ENCODE measurements at places on chromosomes 11 and 22.
A peak's percentile ranks its signal among the peaks of the same experiment; 100 is the strongest.

GRCh38 chr11:460331-461199 is 10.5 kb downstream of the PTDSS2 start:
- no peak for ATAC-seq

DNA sequence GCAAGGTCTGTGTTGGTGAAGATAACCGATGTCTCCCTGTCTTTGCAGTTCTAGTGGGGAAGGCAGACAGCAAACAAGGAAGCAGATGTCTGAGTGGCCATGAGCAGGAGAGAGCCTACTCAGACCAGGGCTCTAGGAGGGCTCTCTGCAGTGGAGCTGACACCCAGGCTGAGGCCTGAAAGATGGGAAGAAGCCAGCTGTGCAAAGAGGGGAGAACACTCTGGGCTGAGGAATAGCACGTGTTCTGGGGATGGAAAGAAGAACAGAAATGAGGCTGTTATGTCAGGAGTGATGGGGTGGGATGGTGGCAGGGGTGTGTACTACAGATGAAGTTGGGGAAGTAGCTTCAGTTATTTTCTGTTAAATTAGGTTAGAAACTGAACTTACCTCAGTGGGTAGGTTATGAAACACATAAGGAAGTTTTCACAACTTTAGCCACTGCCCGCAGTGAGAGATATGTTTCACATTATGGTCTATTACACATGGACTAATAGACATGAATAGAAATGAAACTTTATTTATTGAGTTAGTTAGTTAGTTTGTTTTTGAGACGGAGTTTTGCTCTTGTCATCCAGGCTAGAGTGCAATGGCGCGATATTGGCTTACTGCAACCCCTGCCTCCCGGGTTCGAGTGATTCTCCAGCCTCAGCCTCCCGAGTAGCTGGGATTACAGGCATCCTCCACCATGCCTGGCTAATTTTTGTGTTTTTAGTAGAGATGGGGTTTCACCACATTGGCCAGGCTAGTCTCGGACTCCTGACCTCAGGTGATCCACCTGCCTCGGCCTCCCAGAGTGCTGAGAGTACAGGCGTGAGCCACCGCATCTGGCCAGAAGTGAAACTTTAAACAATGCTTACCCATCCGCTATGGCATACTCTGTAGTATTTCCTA is 7.8 kb downstream of the DCPS start:
- no peak for ATAC-seq

GRCh38 chr22:44001521-44001920 is 22.6 kb upstream of the PARVB start:
- no peak for ATAC-seq

DNA sequence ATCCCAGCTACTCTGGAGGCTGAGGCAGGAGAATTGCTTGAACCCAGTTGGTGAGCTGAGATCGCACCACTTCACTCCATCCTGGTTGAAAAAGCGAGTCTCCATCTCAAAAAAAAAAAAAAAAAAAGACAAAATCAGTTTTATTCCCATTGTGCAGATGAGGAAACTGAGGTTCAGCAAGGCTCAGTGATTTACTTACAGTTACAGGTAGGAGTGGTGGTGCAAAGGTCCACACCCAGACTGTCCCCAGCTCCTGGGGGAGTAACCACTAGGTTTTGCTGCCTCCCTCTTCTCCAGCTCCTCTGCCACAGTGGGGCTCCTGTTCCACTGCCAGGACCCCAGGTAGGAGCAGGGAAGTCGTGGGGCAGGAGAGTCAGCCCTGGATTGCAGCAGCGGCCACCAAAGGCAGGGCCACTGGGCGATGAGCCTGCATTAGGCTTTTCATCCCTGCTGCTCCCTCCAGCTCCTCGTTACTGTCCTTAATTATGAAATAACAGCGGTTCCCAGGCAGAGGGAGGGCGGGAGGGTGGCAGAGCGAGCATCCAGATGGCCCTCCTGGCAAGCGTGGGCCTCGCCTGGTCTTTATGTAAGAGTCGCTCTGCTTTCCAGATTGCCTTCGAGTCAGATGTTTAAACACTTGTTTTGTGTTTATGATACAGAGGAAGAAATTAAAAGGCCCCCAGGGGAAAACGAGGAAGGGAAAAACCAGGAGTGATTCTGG is 15.5 kb upstream of the RASD2 start:
- ATAC-seq, result peak; percentile 74

- no peak for ATAC-seq
These were observed 14.5 kb upstream of the TPP1 start for GRCh38 chr11:6633422-6634408.

- no peak for ATAC-seq
These were observed 1.3 kb upstream of the PARVG start for GRCh38 chr22:44179196-44179988.

DNA sequence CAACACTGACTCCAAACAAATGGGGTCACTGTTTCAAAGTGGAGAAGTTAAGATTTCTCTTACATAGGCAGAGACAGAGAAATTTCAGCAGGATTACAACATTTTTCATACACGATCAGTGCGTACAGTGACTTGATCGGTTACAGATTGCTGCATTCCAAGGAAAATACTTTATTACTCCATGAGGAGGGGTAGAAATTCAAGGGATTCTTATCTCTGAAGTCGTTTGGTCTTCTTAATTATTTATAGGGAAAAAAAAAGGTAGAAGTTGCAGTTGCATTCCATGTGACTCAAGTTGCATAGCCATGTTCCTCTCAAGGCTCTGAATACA is 10.7 kb upstream of the SMIM38 start:
- no peak for ATAC-seq

- no peak for ATAC-seq
These were observed 299.0 kb upstream of the CADM1 start for GRCh38 chr11:115803073-115803740.

DNA sequence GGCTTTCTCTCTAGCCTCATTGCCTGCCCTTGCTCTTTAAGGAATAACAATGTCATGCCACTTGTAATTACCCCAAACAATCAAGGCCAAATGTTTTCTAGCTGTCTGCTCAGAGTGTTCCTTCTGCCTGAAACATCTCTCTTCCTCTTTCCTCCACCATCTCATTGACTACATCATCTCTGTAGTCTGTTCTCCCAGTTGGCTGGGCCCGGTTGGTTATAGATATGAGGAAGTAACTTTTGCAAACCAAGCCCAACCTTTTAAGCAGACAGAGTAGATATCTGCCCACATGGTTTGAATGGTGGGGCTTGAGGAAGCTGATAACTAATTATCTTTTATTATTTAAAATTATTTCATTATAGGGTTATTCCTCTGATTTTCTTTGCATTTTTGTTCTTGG is 104.5 kb downstream of the NTM start:
- ATAC-seq, result no peak

DNA sequence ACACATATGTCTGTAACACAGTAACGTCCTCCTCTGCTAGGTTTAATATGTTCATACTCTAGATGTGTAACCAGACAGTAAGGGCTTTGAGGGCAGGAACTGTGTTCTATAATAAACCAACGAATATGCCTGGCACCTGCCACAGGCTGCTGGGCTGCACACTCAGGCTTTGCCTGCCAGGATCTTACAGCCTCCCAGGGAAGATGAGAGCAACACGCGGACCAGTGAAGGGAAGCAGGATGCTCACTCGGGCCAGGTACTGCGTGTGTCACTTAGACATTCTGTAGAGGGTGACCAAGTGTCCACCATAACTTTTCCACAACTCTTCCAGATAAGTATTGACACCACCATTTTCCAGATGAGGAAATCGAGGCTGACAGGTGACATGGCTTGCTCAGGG is 21.7 kb upstream of the BAIAP2L2 start:
- no peak for ATAC-seq

DNA sequence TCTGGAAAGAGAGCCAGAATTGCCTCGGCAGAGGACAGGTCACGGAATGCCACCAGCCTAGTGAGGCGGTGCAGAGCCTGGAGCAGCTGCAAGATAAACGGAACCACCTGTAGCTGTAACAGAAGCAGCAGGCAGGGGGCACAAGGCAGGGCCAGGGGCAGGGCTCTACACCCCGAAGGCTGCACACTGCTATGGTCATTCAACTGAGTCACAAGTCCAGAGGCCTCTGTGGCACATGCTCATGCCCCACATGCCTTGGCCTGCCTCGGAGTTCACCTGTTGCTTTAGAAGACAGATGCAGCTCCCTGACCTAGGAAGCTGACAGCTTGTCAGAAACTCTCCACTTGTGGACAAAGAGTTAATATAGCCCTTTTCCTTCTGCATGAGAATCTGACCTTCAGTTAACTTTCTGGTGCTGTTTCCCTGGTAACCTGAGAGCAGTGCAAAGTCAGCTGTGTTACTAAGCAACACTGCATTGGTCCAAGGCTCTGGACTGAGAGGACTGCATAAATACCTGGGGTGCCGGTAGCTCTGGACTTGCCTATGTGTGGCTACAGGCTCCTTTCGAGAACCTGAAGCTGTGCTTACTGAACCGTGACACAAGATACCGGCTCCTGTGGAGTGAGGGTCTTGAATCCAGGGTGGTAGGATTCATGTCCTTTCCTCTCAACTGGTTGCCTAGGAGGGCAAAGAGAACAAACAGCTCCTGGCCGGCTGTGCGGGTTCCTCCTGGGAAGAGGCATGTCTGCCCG is 10.5 kb downstream of the COMMD9 start:
- ATAC-seq, result no peak

- no peak for ATAC-seq
These were observed 344.9 kb upstream of the B3GAT1 start for GRCh38 chr11:134756811-134757540.

DNA sequence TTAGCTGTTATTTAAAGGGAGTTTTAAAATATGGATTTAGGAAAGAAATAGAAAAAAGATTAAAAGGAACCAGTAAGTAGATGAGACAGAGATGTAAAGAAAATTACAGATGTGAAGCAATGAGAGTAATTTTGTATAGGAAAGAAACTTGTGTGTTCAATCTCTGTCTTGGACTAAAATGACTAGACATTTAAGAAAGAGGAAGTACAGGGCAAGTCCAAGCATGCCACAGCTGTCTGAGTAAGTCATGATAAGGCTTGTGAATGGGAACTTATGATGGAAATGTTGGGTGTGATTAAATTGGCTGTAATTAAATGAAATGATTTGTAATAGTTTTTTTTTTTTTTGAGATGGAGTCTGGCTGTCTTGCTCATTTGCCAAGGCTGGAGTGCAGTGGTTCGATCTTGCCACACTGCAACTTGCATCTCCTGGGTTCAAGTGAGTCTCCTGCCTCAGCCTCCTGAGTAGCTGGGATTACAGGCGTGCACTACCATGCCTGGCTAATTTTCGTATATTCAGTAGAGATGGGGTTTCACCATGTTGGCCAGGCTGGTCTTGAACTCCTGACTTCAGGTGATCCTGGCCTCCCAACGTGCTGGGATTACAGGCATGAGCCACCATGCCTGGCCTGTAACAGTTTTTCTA is 5.9 kb upstream of the ACY3 start:
- ATAC-seq, result no peak

- no peak for ATAC-seq
These were observed 1.5 kb downstream of the FHIP1B start for GRCh38 chr11:6232899-6233298.

DNA sequence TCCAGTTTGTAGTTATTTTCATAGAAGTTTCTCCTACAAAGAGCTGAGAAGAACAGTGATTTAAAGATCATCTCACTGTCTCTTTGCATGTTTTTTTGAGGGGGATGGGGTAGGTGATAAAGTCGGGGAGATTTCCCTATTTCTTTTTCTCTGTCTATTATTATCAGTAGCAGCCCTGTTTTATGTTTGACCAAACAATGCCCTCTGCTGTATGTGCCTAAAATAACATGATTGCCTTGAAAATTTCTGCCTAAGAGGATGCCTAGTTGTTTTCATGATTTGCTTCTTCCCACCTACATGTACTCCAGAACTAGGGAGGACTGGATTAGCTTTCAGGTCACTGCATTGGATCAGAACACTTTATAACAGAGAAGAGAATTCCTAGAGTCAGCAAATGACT is 1330.2 kb downstream of the LRRC4C start:
- no peak for ATAC-seq

GRCh38 chr22:25461301-25461700 is 103.2 kb upstream of the GRK3 start:
- ATAC-seq, result no peak

DNA sequence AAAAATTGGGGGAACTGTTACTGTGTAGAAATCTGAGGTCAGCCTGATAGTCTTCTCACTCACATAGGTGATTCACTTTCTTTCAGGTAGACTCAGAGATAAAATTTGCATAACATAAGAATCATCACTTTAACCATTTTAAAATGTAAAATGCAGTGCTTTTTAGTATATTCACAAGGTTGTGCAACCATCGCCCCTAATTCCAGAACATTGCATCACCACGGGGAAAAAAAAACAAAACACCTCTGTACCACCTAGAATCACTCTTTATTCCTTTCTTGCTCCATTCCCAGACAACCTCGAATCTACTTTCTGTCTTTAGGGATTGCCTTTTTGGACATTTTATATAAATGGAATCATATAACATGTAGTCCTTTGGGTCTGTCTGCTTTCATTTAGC is 20.9 kb downstream of the CHEK1 start:
- ATAC-seq, result no peak

GRCh38 chr11:9643751-9644150 is 20.1 kb upstream of the SWAP70 start:
- no peak for ATAC-seq

DNA sequence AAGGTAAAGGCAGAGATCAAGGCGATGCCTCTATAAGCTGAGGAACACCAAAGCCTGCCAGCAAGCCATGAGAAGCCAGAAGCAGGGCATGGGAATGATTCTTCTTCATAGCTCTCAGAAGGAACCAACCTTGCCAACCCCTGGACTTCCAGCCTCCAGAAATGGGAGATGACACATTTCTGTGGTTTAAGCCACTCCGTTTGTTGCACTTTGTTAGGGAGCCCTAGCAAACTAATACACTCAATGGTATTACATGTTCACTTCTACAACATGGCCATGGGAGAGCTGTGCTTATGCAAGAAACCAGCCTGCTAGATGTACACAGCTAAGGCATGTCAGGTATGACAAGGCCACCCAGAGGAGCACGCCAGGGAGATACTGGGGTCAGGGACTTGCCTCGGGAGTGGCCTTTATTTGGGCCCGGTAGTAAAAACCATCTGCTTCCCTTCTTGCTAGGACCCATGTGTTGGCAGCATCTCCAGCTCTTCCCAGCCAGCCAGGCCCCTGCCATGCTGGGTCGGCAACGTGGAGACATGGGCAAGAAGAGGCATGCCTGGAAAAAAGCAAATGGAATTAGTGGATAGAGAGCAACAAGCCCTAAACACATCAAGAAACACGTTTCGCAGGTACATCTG is 3.6 kb downstream of the C11orf16 start:
- ATAC-seq, result no peak

DNA sequence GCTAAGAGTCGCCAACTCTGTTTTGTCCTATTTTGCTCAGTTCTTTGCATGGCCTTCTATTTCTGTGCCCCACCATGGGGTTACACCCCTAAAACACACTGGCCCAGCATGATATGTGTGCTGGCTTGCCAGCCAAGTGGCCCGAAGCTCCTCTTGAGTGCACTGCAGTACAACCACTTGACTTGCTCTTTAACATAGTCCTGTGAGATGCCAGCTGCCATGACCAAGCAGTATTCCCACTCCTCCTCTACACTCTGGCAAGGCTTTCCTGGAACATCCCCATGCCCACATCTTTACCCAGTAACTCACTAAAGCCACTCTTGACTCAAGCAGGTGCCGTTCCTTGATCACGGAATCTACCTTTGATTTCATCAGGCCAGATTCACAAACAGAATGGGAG is 102.9 kb upstream of the GAL start:
- no peak for ATAC-seq

All from gastroesophageal sphincter (tissue), 4 donors.